Hematopoietic multipotent progenitor cell treated with erythropoietin and hydrocortisone succinate and interleukin-3 and kit ligand, for 8 days (in vitro differentiated cells): ENCODE measurements at places on chromosomes 5 and 9.

GRCh38 chr9:71121275-71122021 is at the start of gene TRPM3:
TSS of gene TRPM3 (minus strand) at chr9:71121621. CDS start at chr9:71121354, 267 bp downstream.
- DNase-seq, result no peak

- no peak for DNase-seq
These were observed 5.8 kb upstream of the TRIM14 start for GRCh38 chr9:98124637-98125426.

- DNase-seq, result no peak
These were observed 980 bp downstream of the CCNO start for GRCh38 chr5:55232271-55232984.

GRCh38 chr5:132819468-132819867 is 6.4 kb downstream of the SOWAHA start:
- no peak for DNase-seq

- DNase-seq, result no peak
These were observed 17.5 kb downstream of the IPPK start for GRCh38 chr9:92652461-92652860.

DNA sequence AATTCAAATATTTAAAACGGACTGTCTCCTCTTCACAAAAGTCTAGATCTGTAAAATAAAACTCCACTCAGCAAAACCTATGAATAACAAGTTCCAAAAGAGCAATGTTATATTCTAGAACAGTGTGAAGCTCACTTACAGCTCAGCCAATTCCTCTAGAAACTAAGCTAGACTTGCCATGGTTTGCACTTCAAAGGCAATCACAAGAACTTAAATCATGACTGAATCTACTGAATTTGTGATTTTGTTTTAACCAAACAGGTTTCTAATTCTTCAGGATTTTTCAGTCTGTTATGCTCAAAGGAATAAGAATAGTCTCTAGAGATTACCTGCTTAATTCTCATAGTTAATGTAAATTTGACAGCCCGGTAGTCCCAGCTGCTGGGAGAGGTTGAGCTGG is 1.4 kb upstream of the PKD2L2 start:
- DNase-seq, result peak; percentile 7

- no peak for DNase-seq
These were observed 99.7 kb downstream of the ST8SIA4 start for GRCh38 chr5:100803397-100803796.
